H7 (cell line): ENCODE measurements at places on chromosomes 4 and X.
A peak's percentile ranks its signal among the peaks of the same experiment; 100 is the strongest.

DNA sequence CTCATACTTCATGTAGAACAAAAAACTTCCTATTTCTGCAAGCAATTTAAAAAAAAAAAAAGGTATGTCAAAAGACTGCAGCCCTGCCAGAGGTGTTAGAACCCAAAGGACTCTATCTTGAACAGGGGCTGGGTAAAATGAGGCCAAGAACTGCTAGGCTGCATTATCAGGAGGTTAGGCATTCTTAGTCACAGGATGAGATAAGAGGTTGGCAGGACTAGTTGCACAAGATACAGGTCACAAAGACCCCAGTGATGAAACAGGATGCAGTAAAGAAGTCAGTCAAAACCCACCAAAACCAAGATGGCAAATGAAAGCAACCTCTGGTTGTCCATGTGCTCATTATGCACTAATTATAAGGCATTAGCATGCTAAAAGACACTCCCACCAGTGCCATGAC, 104.1 kb downstream of the ANOS1 start:
- no peak for DNase-seq

- no peak for DNase-seq
Observed at GRCh38 chrX:734362-734761, 103.8 kb downstream of the SHOX start.

GRCh38 chrX:39201305-39201990, 400.2 kb downstream of the MID1IP1 start:
- no peak for DNase-seq

DNA sequence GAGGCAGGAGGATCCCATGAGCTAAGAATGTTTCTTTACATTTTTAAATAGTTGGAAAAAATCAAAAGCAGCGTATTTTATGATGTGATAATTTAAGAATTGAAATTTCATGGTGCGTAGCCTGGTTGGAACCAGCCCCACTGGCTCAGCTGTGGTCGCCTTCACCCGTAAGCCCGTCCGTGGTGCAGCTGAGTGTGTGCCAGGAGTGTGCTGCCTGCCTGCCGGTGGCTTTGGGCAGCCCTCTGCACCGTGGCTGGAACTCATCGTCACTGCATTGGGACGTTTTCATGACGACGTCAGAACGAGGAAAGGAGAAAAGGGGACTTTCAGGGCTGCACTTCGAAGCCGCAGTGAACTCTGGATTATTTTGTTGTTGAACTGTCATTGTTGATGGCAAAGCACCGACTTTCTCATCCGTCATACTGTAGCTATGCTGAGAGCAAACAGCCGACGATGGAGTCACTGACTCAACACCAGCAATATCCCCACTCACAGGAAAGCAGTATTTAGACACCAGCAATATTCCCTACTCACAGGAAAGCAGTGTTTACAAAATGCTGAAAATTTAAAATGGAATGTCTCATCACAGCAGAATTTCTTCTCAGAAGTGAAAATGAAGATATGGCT, 35.1 kb downstream of the PCGF3 start:
- DNase-seq: no peak

GRCh38 chr4:6647582-6648230, 7.2 kb downstream of the MRFAP1 start:
- no peak for DNase-seq

GRCh38 chr4:158411269-158411668, 110.4 kb upstream of the RXFP1 start:
- no peak for DNase-seq

DNA sequence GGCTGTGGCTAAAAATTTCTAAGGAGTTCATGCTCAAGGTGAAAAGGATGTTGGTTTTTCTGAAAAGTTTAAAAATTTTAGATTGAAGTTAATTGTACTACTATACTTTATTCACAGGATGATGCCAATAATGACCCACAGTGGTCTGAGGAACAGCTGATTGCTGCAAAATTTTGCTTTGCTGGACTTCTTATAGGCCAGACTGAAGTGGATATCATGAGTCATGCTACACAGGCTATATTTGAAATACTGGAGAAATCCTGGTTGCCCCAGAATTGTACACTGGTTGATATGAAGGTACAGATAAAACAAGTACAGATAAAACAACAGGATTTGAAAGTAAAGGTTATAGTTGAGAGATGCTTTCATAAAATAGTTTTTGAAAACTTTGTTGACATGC, 12.2 kb downstream of the PAICS start:
- no peak for DNase-seq

DNA sequence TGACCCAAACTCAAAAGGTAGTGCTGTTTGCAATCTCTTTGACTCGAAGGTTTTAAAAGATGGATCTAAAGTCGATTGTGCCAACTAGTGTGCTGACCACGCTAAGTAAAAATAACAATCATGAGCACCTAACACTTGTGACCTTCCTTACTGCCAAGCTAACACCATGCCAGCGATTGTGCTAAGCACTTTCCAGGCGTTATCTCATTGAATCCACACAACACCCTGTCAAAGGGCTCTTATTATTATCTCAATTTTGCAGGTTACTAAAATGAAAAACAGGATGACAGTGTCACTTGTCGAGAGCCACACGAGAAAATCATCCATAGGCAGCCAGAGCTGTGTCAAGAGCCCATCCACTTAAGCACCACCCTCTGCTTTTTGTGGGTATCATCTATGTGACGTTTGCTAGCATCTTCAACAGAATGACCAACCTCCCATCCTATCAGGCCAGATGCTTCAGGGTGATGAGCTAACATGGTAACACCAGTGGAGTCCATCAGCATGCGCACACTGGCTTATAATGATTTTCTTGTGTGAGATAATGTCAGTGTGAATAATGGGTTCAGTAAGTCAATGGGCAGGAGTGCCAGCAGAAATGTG, 893 bp upstream of the GAB3 start:
- no peak for DNase-seq

DNA sequence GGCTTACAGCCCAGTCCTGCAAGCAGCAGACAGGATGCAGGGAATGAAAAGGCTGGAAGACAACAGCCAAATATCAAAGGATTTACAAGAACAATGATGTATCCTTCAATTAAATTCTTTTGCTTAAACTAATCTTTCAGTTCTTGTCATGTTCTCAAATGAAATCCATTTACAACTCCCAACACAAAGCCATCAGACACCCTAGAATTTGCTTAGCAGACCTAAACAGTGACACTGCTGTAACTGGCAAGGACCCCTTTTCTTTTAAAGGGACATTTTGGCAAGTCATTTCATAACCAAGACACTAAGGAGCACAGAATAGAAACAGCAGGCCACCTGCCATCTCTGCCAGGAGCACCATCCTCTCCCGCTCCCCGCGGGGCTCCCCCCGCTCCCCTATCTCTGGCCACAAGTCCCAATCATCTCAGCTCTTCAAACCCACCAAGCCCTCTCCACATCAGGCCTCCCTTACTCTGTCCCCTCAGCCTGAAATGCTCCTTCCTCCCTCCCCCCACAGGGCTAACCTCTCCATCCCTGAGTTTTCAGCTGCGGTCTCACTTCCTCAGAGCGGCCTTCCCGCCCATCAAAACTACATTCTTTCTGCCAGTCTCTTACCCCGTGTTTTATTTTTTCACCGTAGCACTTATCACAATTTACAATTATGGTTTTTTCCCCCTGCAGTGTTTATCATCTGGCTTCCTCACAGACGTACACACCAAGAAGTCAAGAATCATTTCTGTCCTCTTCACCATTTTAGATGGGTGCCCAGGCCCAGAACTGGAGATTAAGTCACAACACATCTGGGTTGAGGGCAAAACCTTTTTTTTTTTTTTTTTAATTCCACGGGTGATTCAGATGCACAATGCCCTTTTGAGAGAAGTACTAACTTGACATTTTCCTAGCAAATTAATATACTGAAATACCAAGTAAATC, 45.8 kb downstream of the TSPAN5 start:
- DNase-seq: no peak

- DNase-seq: peak; percentile 75
Observed at GRCh38 chr4:184389978-184390900, 84.1 kb downstream of the IRF2 start.

GRCh38 chrX:27767387-27767786, 40.4 kb upstream of the MAGEB10 start:
- DNase-seq: no peak

GRCh38 chrX:38045538-38046096, 39.3 kb downstream of the SYTL5 start:
- no peak for DNase-seq

DNA sequence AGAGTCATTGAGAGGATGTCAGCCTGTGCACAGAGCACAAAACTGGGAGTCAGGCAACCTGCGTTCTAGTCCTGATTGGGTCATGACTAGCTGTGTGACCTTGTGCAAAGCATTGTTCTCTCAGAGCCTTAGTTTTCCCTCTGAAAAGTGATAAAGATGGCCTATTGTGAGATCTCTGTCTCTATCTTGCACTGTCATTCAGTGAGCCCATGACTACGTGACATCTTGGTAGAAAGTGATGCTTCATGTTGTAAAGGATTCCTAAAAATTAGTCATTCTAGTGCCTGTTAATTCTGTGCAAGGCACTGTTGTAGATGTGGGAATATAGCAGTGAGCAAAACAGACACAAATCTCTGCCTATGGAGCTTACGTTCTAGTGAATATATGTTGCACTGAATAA, 2.5 kb downstream of the PGRMC1 start:
- DNase-seq: no peak
